ENCODE measurements at places on chromosomes 4 and X.

DNA sequence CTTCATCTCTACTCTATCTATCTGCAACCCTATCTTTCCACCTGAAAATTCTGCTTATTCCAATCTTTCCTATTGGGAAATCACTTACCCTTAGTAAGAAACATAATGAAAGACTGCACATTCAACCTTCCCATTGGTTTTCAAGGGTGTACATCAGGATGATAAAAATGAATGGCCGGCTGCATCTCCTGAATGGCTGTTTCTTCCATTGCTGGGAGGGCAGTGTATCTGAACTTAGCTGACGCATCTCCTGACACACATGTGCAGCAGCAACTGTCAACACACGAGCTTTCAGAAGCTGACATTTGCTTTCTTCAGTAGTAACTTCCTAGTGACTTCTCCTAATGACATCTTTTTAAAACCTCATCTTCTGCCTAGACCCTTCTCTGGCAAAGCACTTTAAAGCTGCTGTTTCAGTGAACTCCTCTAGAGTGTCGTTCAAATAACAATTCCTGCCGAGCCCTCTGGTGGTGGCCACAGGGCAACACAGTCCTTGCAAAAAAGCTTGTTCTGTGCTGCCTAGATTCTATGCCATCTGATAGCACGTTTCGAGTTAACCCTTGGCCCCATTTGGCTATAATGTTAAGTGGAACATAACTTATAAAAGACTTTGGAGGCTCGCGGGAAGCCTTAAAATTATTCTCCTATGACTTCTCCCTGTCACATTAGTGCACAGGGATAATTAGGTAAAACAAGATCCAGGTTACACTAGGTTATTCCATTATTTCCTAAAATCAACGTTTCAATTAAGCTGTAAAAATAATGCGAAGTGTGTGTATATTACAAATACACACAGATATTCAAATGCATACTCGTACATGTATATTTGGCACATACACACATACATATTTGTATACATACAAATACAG, 2340.7 kb downstream of the PCDH7 start:
- peak; percentile 72 for DNase-seq

DNA sequence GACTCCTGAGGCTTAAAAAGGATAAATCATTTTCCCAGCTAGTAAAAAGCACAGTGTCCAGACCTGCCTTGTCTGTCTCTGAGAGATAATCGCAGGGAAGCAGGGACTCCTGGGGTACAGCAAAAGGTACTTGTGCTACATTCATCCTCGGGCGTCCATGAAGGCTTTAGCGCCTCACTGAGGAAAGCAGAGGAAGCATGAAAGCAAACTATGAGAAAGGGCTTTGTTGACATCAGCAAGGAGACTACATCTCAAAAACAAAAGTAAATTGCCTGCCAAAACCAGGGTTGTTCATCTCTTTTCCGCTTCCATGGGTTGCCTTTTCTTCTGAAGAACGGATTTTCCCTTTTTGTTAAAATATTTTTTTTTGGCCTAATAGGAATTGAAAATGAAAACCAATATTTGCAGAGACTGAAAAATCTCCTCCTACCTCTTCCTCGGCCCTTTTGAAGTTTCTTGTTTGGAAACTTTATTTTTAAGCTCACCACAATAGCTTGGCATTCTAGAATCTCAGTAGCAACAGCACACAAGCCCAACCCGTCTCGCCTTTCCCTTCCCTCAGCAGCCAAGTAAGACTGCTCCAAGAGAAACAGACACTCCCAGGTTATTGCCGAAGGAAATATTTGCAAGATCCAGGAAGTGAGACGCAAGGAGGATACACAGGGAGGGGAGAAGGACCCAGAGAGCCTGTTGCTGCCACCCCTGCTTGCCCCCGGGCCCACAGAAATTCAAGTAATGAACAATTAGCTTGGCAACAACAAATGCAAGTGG, 148.3 kb upstream of the DGKK start:
- no peak for DNase-seq

DNA sequence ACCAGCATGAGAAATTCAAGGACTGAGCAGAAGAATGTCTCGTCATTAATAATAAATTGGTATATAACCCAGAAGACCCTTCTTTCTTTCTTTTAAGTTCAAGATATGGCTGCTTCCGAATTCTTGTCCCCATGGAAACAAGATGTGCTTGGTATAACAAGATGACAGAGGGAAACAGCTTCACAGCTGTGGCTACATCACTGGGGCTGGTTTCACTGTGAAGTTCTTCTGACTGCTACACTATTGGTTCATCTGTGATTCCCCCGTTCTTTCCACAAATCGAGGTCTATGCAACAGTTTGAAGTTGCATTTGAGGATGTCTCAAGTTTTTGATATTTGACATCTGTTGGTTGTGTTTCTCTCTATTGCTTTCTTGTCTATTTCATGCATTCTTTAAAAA, 12.3 kb upstream of the DTHD1 start:
- DNase-seq, result no peak

DNA sequence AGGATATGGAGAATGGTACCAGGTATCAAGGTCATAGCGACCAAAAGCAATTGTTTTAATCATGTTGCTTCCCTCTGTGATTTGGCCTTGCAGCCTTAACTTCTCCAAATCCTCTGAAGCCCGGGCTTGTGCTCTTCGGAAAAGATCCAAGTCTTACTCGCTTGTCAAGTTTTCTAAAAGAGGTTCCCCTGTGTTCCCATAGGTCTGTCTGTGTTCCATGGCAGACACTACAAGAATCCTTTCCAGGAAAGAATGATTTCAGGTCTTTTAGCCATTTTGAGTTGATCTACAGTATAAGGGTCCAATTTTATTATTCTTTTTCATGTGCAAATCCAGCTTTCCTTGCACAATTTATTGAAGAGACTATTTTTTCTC, 710.6 kb upstream of the DIAPH2 start:
- DNase-seq, result no peak

DNA sequence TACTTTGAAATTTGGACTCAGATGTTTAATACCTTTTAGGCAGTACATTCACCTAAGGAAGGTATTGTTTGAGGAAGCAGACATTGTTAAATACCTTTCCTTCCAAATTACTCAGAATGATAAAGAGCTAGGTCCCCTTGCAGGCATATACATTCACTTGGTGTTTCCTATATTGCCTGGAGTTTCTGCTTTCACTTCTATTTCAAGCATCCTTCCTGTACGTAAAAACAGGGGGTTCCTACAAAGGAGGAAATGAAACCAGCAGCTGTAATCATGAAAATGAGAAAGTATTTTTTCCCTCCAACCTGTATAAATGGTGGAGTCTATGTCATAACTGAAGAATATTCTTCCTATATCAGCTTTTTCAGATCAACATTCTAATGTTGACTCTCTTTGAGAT, 90.4 kb upstream of the RASGEF1B start:
- DNase-seq, result no peak

- DNase-seq, result no peak
These were observed 59.6 kb downstream of the GSX2 start for GRCh38 chr4:54159543-54159942.

GRCh38 chrX:24682739-24683432, 10.8 kb upstream of the POLA1 start:
- DNase-seq, result no peak

GRCh38 chr4:20687864-20688263, 12.4 kb upstream of the PACRGL start:
- DNase-seq, result no peak

DNA sequence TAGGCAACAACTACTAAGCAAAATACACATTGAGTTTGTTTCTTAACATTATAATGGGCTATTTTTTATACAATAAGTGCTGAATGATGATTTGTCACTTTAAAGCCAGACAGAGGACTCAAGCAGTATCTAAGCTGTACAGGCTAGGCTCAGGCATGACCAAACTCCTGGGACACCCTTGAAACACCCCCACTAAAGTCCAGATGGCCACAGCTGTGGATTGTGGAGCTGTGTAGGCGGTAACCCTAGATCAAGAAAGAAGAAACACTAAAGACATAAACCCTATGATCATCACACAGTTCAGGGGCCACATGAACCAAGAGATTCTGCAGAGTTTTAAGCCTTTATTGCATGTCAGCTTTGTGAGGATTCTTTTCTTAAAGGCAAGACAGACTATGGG, 25.1 kb downstream of the TAB3 start:
- DNase-seq, result no peak

DNA sequence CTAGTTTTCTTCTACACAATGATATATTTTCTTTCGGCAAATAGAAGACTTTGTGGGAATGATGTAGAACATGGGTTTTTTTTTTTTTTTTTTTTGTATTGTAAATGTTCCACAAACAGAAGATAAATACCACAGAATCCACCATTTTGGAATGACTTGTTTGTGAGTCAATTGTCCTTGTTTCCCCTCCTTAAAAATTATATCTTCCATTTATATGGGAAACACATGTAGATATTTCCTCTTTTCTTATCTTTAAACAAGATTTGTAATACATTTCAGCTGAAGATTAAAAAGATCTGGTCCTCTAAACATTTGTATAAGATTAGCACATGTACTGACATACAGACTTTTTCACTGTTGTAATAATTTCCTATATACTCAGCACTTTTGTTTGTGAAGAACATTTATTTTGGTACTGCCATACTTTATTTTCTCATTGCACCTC, 304.6 kb downstream of the SPRY1 start:
- DNase-seq, result no peak

GRCh38 chrX:13101441-13102139, 57.2 kb upstream of the FAM9C start:
- DNase-seq, result no peak

GRCh38 chr4:153394945-153395344, 50.5 kb downstream of the MND1 start:
- DNase-seq, result no peak

DNA sequence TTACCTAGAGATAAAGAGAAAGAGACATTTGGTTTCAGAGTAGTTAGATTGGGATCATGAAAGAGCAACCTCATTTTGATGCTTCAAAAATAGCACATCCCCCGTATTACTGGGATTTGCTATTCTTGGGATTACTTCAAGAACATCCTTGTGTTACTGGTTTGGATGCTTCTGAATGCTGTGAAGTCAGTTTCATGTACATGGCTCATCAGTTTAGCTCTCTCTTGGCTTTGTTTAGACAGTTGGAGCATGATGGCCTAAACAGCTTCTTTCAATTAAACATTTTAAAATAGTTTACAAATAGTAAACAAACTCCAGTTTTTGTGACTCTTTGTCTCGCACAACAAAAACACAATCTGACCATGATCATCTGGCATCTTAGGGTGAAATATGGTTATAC, 23.9 kb downstream of the HTT start:
- DNase-seq, result no peak

DNA sequence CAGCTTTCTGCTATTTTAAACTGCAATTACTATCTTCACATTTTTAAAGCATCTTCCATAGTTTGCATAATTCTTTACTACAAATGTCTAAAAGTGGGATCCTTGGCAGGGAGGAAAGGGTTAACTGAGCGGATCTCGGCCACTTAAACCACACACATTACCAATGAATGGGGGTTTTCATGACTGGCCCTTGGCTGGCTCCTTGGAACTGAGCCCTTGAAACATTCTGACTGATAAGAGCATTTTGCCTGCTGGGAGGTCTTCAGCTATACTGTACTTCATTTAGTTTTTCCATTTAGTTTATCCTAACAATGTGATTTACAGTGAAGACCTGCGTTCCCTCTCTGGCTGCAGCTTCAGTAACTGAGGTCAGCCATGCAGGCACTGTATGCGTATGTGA, 31.7 kb upstream of the MFAP3L start:
- no peak for DNase-seq

- no peak for DNase-seq
These were observed 773 bp downstream of the SNCA start for GRCh38 chr4:89836031-89836745.

DNA sequence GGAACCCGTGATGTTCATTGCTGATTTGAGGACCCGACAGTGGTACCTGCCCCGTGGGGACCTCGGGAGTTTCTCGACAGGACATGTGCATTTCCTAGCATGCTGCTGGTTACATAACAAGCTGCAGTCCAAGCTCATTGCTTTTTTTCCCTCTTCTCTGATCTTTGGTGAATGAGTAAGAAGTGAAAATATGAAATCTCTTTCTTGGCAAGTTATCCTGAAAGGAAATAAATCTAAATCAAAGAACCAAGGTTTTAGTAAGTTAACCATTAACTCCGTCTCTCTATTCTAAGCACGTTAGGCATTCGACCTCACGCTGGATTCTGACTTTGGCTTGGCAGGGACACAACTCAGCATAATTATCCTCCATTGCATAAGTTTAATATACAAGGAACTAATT, 86.6 kb downstream of the STK32B start:
- DNase-seq, result no peak

- DNase-seq, result no peak
These were observed at the start of gene AMER1 for GRCh38 chrX:64205441-64205734. Gene AMER1, minus strand, starts transcription at chrX:64205708. Its CDS starts 12,422 bp downstream, at chrX:64193286.

- DNase-seq, result no peak
These were observed 121.9 kb downstream of the GASK1B start for GRCh38 chr4:158050942-158051341.

DNA sequence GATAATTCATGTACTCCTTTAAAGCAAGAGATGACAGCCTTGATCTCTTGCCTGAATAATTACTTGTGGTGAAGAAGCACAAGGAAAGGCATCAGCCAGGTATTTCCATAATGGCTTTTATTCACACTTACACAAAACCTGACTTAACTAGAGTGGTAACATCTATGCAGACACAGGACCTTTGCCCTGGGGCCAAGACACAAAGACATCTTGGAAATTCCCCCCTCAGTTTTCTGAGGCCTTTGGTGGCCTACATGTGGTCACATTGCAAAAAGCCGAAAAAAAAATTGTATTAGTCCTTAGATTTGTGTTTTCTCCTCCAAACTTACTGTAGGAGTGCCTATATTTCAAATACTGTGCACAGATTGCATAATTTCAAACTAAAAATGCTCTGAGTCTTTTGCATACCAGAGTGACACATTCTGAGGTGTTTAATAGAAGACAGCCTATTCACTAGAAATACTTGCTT, 172.4 kb downstream of the PDGFC start:
- DNase-seq, result no peak

- DNase-seq, result no peak
These were observed 119.1 kb downstream of the CNKSR2 start for GRCh38 chrX:21493226-21493830.

DNA sequence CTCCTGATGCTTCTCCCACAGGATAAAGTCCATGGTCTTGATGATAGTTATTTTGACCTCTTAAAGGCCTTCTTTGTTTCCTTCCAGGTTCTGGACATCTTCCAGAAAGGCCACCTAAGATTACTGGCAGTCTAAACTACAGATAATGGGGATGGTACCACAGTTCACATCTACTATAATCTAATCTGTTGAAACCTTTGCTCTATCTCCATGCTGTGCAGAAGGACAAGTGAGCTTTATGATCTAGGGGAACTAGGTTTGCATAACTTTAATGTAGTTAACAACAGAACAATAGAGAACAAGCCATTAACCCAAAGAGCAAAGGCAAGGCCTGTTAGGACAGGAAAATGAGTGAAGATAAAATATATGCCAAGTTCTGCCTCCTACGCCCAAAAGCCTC, 103.9 kb upstream of the KLHL13 start:
- DNase-seq, result no peak

DNA sequence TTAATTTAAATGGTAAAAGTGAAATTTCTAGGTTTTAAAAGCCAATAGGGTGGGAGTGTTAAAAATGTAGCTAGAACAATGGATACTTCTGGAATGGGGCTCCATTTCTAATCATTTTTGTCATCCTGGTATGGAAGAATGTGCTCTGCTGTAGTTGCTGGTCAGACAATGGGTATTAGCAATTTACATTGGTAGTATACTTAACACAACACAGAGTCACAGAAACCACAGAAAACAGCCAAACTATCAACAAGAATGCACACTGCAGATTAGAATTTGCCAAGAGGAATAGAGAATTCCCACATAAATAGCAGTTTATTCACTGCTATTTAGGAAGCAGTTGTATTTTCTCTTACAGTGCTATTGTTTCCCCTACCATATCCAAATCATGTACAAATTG, 319.6 kb downstream of the PPP3CA start:
- DNase-seq, result no peak

GRCh38 chrX:53251307-53251706, 26.3 kb upstream of the KDM5C start:
- DNase-seq, result no peak
